ENCODE measurements at places on chromosomes 4 and X. TPM values are rescaled to one million over a fixed set of nuclear protein-coding genes. Genes with fewer than 3 reads are reported as not detected.

The XAGE2 gene
- total RNA-seq: not detected

The NR3C2 gene
- 22.1 TPM for total RNA-seq

The PROM1 gene
- total RNA-seq: 12.3 TPM

The TCEAL5 gene
- total RNA-seq: not detected

The TTC29 gene
- not detected for total RNA-seq

The STARD8 gene
- total RNA-seq: 7.0 TPM

The CTPS2 gene
- total RNA-seq: 5.0 TPM

The FAM47C gene
- total RNA-seq: not detected

The CT47B1 gene
- total RNA-seq: not detected
